Panc1 (cell line): ENCODE measurements at places on chromosomes 1 and 21.
A peak's percentile ranks its signal among the peaks of the same experiment; 100 is the strongest.

DNA sequence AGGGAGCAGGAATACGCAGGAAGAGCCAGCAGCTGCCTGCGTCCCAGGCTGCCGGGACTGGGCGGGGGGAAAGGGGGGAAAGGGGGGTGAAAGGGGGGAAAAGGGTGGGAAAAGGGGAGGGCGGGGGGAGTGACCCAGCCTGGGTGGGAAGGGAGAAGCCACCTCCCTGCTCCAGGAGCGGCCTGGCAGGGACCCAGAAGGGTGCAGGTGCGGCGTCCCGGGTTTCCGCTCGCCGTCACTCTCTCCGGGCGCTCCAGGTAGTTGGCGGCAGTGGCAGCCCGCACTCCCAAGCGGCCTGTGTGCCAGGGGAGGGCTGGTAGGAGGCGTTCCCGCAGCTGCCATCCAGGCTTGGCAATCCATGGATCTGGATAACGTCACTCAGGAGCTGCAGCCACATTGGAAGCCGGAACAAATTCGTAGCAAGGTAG, 141.0 kb upstream of the NGF start:
- H3K4me1 ChIP-seq: no peaks in the 10 kb centered on the region
- DNase-seq: no peak
- H3K27ac ChIP-seq: no peak overlapping the region

- H3K27me3 ChIP-seq: no peaks in the 10 kb centered on the region
- peak overlapping the region; percentile 61; the same call in 1 of the 2 replicates for H3K27ac ChIP-seq
- peaks cover 4% of the 10 kb centered on the region for H3K36me3 ChIP-seq
Observed at GRCh38 chr21:28928578-28929420, 63.9 kb downstream of the LTN1 start.

- DNase-seq: no peak
- H3K27me3 ChIP-seq: no peaks in the 10 kb centered on the region
- H3K4me1 ChIP-seq: no peaks in the 10 kb centered on the region
- no peak overlapping the region for H3K27ac ChIP-seq
Observed at GRCh38 chr1:1165485-1165884, 8.2 kb upstream of the TTLL10 start.

- H3K4me1 ChIP-seq: peaks cover 22% of the 10 kb centered on the region
- H3K36me3 ChIP-seq: no peaks in the 10 kb centered on the region
- no peak overlapping the region for H3K27ac ChIP-seq
- H3K27me3 ChIP-seq: no peaks in the 10 kb centered on the region
- H3K4me3 ChIP-seq: no peak overlapping the region
- no peak for DNase-seq
Observed at GRCh38 chr1:227910511-227911153, 37.1 kb downstream of the WNT9A start.

DNA sequence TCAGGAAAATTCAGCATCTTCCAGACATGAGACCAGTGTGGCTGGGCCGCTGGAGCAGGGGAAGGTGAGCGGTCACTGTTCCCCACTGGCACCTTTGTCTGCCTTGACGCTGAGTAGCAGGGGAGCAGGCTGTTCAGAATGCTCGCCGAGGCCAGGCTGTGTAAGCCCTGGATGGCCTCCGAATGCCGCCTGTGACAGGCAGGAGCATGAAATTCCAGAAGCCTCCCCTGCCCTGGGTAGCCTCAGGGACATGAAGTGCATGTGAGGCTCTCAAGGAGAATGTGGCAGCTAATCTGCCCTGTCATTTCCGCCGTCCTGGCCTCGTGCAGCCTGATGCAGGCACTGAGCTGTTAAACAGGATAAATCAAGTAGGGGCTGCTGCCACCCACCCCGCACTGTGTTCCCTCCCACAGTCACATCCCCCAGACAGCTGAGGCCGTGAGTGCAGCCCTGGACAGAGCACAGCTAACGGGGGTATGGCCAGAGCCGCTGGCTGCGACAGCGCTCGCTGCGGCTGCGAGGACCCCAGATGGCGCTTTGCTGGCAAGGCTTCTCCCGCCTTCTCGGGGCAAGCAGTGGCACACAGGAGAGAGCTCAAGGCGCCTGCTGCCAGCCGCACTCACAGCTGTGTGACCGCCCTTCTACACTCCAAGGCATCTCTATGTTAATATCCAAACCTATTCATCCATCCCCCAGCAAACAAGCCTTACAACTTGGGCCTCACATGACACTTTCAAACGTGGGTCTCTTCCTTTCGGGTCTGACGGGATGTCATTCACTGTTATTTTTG, 105.0 kb upstream of the COL6A1 start:
- H3K4me1 ChIP-seq: no peaks in the 10 kb centered on the region
- H3K27me3 ChIP-seq: no peaks in the 10 kb centered on the region
- no peak overlapping the region for H3K4me3 ChIP-seq
- no peak for DNase-seq

DNA sequence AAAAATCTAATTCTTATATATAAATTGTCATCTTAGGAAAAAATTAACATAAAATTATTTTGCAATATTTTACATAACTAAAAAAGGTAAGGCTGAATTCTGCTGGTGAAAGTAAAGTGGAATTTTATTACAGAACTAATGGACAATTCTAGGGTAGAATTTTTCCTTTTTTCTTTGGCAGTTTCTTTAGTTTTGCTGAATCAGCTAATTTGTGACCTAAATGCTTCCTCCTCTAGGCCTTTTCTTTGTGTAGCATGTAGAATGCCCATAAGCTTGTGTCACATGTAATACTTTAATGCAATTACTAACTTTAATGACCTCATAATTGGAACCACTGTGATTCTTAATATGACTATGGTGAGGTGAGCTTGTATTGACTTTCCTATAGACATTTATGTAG, 1378.4 kb upstream of the ADGRL4 start:
- DNase-seq: no peak
- H3K4me1 ChIP-seq: no peaks in the 10 kb centered on the region
- no peak overlapping the region for H3K27ac ChIP-seq
- no peaks in the 10 kb centered on the region for H3K36me3 ChIP-seq

DNA sequence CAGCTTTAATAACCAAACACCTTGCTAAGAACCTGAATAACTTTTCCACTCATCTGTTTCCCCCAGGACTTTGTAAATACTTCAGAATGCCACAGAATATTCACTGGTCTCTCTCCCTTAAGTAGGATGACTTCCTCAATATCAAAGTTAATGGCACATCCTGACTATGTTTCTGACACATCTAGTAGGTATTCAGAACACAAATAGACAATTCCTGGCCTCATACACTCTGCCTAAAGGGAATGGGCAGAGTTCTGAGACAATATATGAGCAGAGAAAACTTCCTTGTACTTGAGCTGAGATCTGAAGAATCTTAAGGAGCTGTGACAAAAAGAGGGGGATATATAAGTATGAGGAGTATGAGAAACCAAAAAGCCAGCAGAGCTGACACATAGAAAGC, 34.8 kb downstream of the ANKRD13C start:
- peak; percentile 58 for DNase-seq
- no peak overlapping the region for H3K27ac ChIP-seq
- H3K4me1 ChIP-seq: no peaks in the 10 kb centered on the region; the same call in none of the 2 replicates

GRCh38 chr1:54009406-54009805, 8.6 kb downstream of the LDLRAD1 start:
- H3K27ac ChIP-seq: no peak overlapping the region
- H3K27me3 ChIP-seq: no peaks in the 10 kb centered on the region
- no peak for DNase-seq
- no peaks in the 10 kb centered on the region for H3K36me3 ChIP-seq

DNA sequence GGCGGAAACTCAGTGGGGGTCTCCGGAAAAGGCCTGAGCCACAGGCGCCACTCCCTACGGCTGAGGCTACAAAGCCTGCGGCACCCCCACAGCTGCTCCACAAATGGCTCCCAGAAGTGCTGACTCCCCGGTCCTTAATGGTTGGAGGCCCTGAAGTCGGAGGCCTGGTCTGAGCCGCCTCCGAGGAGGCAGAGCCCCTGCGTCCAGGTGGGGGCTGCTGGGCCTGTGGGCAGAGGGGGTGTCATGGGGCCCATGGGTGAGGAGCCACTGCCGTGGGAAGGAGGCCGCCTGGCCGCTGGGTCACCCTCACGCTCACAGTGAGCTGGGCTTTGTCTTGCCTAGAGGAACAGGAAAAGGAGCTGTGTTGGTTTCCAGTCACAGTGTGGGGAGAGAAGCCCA, 12.4 kb upstream of the COL18A1 start:
- DNase-seq: no peak
- no peaks in the 10 kb centered on the region for H3K27me3 ChIP-seq
- no peak overlapping the region for H3K27ac ChIP-seq
- H3K36me3 ChIP-seq: no peaks in the 10 kb centered on the region
- H3K4me3 ChIP-seq: no peak overlapping the region

- no peaks in the 10 kb centered on the region for H3K27me3 ChIP-seq
- no peaks in the 10 kb centered on the region for H3K36me3 ChIP-seq
- no peak overlapping the region for H3K4me3 ChIP-seq
- no peak for DNase-seq
- no peak overlapping the region for H3K27ac ChIP-seq
- no peaks in the 10 kb centered on the region for H3K4me1 ChIP-seq
Observed at GRCh38 chr1:185239861-185240260, 77.2 kb downstream of the IVNS1ABP start.

DNA sequence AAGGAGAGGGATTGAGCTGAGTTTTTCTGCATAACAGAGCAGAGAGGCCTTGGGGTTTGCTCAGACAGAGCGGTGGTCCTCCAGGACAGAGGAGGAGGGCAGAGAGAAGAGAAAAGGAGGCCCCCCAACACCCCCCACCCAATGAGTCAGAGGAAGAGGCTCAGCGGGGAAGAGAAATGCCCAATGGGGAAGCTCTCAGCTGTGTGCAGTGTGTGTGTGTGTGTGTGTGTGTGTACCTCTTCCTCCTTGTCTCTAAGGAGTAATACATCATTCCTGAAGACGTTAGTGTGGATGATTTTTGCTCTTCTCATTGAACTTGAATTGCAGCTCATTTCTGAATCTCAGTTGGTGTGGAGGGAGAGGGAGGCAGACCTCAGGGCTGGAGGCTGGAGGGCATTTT, 8.7 kb downstream of the TMPRSS3 start:
- H3K4me1 ChIP-seq: no peaks in the 10 kb centered on the region
- H3K4me3 ChIP-seq: no peak overlapping the region
- no peaks in the 10 kb centered on the region for H3K27me3 ChIP-seq
- no peak overlapping the region for H3K27ac ChIP-seq
- no peak for DNase-seq
